ENCODE measurements at places on chromosomes 11 and 22. TPM values are rescaled to one million over a fixed set of nuclear protein-coding genes. Genes with fewer than 3 reads are reported as not detected.

- no peaks in the 10 kb centered on the region for H3K27me3 ChIP-seq
- peak; percentile 34 for DNase-seq
- no peaks in the 10 kb centered on the region for H3K36me3 ChIP-seq
Measured at GRCh38 chr11:123681030-123681429, 26.6 kb upstream of the SCN3B start.

The NFRKB gene
- total RNA-seq, result 91.9 TPM

GRCh38 chr11:117384045-117384444 is 56.4 kb downstream of the CEP164 start:
- H3K27ac ChIP-seq, result no peak overlapping the region
- no peaks in the 10 kb centered on the region for H3K4me1 ChIP-seq
- no peak overlapping the region for H3K4me3 ChIP-seq
- no peaks in the 10 kb centered on the region for H3K27me3 ChIP-seq
- no peak for DNase-seq

The SHANK2 gene
- total RNA-seq, result not detected

DNA sequence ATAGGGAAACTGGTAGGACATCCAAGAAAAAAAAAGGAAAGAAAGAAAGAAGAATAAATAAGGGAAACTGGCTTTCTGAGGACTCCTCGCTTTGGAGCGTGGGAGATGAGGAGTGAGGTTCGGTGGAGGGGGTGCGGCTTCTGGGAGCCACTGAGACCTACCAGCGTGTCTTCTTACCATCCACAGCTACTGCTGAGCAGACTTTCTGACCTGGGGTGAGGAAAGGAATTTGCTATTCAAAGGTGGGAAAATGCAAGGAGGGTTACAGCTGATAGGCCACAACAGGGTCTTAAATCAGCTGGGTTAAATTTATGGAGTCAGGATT is 488 bp upstream of the SELENOM start:
- DNase-seq, result no peak
- H3K27ac ChIP-seq, result peak overlapping the region; percentile 48

GRCh38 chr11:17528906-17529843 is 15.0 kb downstream of the USH1C start:
- H3K4me1 ChIP-seq, result no peaks in the 10 kb centered on the region
- H3K27me3 ChIP-seq, result no peaks in the 10 kb centered on the region
- no peak overlapping the region for H3K4me3 ChIP-seq
- no peaks in the 10 kb centered on the region for H3K36me3 ChIP-seq
- no peak for DNase-seq
- H3K27ac ChIP-seq, result no peak overlapping the region

GRCh38 chr11:70064008-70064725 is 13.9 kb upstream of the ANO1 start:
- no peaks in the 10 kb centered on the region for H3K36me3 ChIP-seq
- no peak overlapping the region for H3K27ac ChIP-seq
- H3K4me1 ChIP-seq, result no peaks in the 10 kb centered on the region
- DNase-seq, result no peak
- no peak overlapping the region for H3K4me3 ChIP-seq
- H3K27me3 ChIP-seq, result no peaks in the 10 kb centered on the region

DNA sequence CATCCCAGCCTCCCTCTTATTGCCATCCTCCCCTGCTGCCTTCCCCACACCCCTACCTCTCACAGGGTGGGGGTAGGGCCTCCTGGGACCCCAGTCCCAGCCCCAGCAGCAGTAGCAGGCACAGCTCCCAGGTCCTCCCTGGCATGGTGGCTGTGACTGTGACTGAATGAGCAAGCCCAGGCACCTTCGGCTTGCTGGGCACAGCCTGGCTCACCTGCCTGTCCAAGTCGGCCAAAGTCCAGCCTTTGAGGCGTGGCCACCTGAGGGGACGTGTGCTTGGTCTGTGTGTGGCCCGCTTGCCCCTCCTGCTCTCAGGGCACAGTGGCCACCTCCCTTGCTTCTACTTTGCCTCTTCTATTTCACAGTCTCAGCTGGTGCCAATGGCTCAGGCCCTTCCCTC is at the start of gene TREH:
Gene TREH (minus strand): TSS at position 168 of the 400 bp plus-strand sequence. CDS start 23 bp downstream, at position 145.
- no peak for DNase-seq
- H3K4me3 ChIP-seq, result no peak within 1 kb of the TSS
- no peaks in the 10 kb centered on the region for H3K27me3 ChIP-seq
- H3K27ac ChIP-seq, result no peak within 1 kb of the TSS

- DNase-seq, result no peak
- peaks cover 42% of the 10 kb centered on the region for H3K4me1 ChIP-seq
- no peak overlapping the region for H3K27ac ChIP-seq
- no peaks in the 10 kb centered on the region for H3K27me3 ChIP-seq
- no peaks in the 10 kb centered on the region for H3K36me3 ChIP-seq
Measured at GRCh38 chr11:936199-936598, 10.5 kb downstream of the AP2A2 start.

DNA sequence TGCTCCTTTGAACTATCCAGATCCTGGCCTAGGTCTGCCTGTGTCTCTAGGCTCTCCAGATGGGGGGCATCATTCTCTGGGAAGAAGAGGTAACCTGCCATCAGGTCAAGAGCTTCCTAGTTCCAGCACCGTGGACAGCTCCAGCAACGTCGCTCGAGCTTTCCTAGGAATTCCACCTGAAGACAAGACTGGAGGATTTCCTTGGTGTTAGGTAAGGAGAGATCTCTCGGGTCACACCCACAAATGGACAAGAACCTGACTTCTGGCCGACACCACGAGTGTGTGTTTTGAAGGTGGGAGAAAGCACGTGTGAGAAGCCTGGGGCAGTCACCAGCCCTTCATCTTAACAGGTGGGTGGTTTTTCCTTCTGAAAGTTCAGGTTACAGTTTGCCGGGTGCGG is 1.2 kb downstream of the PRG3 start:
- H3K36me3 ChIP-seq, result no peaks in the 10 kb centered on the region
- H3K4me1 ChIP-seq, result no peaks in the 10 kb centered on the region
- no peak overlapping the region for H3K4me3 ChIP-seq
- DNase-seq, result no peak
- H3K27ac ChIP-seq, result no peak overlapping the region
- H3K27me3 ChIP-seq, result no peaks in the 10 kb centered on the region

Data from CD4-positive, alpha-beta memory T cell (primary cell).